A549 treated with Mapracorat at 1 μM for 4 hours (cell line): ENCODE measurements at places on chromosomes 7 and 10. TPM values are rescaled to one million over a fixed set of nuclear protein-coding genes. Genes with fewer than 3 reads are reported as not detected.

Gene FBXL13
- total RNA-seq, result 0.39 to 0.58 TPM (median 0.42 TPM) in 5 replicates

Gene HEPACAM2
- not detected in 5 replicates for total RNA-seq

Gene CNPY1
- total RNA-seq, result not detected in 5 replicates

Gene TUBAL3
- total RNA-seq, result 0.26 to 0.49 TPM (median 0.30 TPM) in 4 of 5 replicates, not detected in the other

Gene GIMAP2
- not detected in 5 replicates for total RNA-seq

Gene EBLN1
- 0.14 to 0.23 TPM (median 0.16 TPM) in 4 of 5 replicates, not detected in the other for total RNA-seq

Gene ASZ1
- not detected in 5 replicates for total RNA-seq
